ENCODE measurements at places on chromosomes 5 and 9.

DNA sequence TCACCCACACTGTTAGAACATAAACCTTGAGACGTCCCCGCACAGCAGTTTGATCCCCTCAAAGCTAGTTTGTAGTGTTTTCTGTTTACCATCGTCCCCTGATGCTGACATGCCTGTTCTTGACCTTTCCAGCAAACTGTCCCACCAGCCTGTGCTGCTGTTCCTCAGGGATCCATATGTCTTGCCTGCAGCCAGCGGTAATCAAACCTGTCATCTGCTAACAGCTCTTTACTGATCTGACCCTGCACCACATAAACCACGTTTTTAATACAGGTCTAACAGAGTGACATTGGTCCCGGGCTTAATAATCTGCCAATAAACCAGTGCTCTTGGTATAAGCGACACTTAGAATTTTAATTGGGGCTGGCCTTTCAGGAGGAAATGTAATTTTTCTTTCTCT lies 34.7 kb downstream of the PPIC start:
- DNase-seq: no peak

DNA sequence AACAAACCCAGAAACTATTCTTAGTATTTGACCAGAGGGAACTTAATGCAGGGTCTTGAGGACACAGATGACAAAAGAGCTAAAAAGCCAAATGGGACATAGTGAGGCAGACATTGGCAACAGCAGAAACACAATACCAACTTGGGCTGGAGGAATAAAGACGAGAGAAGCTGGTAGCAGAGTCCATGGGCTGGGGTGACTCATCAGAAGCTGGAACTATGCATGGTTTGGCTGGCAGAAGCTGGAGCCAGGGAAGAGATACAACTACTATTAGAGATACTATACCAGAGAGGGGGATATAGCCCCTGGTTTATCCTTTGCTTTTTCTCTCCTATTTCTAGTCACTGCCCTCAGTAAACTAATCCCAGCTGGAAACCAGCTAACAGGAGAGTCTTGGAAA lies 29.2 kb upstream of the DPYSL3 start:
- no peak for DNase-seq

DNA sequence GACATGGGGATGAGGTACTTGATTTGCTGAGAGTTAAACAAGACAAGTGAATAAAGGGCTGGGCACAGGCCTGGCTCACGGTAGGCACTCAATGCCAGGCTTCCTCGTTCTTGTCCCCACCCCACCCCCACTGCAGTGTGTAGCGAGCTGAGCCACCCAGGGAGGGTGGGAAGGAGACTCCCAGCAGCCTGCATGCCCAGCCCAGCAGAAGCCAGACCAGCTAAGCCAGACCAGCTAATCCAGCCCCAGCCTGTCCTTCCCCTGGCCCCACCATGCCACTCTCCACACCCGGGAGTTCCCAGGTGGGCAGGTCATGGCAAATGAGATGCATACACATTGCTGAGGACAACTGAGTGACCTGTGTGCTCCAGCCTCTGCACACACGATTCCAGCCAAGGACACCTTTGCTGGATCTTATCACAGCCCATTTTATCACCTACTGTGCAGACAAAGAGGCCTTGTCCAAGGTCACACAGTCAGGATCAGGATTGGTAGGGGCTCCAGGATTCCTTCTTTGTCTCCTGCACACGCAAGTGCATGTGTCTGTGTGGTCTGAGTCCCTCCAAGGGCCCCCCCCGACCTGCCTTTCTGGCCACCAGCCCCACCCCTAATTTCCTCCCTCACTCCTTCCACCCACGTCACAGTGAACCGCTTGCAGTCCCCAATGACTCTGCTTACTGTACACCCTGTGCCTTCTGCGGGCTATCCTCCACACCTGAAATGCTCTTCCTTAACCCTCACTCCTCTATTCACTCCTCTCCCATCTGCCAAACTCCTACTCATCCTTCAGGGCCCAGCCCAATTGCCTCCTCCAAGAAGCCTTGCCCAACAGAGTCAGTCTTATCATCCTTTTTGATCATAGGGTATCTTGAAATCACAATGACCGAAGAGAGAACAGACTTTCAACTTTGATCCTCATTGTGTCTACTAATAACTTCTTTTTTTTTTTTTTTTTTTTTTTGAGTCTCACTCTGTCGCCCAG lies 26.6 kb downstream of the DUSP1 start:
- DNase-seq: no peak

DNA sequence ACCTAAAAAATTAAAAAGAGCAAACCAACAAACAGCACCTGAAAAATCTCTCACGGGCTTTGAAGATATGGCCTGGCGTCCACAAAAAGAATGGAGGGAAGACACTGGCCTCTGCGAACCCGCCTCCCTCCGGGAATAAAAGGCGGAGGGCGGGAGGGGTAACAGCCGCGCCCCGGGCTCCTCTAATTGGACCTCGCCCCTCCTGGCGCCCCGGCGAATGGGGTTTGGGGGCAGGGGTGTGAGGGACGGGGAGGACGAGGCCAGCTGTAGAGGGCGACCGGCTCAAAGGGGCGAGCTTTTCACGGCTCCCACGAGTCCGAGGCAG lies 753 bp downstream of the FANCC start:
- DNase-seq: no peak

DNA sequence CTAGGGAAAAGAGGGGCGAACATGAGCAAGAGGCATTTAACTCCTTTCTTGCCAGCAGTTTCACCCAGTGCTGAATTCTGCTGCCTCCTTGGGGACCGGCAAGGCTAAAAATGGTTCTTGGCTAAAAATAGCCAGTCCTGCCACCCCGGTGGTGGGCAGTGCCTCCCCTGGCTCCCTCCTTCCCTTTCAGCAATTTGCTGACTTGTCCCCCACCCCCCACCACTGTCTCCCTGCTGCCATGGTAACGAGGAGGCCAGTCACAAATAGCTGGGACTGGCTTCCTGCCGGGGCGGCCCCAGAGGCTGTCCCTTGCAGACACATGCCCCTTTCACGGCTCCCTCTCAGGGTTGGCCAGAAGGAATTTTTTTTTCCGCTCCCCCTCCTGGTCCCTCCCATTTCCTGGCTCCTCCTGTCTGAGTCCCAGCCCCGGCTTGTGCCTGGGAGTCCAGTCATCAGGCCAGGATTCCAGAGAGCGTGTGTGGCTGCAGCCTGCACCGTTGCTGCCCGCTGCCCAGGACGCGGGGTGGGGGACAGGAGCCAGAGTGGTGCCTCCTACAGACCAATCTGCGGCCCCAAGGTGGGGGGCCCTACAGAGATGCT lies 130.3 kb downstream of the RGS3 start:
- peak; percentile 81 for DNase-seq

- peak; percentile 19 for DNase-seq
Measured at GRCh38 chr5:76303921-76304320, 99.2 kb upstream of the IQGAP2 start.

- no peak for DNase-seq
Measured at GRCh38 chr5:95794070-95794516, 28.4 kb downstream of the GLRX start.

GRCh38 chr9:117917873-117918272 lies 213.7 kb downstream of the TLR4 start:
- DNase-seq: no peak

GRCh38 chr9:105507096-105507790 lies 50.7 kb upstream of the FKTN start:
- DNase-seq: no peak

DNA sequence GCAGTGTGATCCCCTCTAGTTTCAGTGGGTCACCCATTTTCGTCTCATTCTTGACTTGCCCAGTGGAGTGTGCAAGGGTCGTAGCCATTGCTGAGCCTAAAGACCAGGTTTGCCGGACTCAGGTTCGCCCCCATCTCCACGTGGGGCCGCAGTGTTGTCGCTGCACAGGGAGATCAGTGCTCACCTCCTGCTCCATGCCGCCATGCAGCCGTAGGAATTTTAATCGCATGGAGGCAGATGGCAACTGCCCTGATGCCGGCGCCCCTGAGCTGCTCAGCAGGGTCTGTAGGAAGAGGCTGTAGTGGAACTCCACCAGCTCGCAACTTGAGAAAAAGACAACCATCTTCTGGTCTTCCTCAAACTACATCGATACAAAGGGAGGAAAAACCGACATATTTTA lies 24.1 kb downstream of the DDX31 start:
- DNase-seq: no peak

GRCh38 chr5:78979909-78980308 lies 5.2 kb downstream of the ARSB start:
- no peak for DNase-seq

DNA sequence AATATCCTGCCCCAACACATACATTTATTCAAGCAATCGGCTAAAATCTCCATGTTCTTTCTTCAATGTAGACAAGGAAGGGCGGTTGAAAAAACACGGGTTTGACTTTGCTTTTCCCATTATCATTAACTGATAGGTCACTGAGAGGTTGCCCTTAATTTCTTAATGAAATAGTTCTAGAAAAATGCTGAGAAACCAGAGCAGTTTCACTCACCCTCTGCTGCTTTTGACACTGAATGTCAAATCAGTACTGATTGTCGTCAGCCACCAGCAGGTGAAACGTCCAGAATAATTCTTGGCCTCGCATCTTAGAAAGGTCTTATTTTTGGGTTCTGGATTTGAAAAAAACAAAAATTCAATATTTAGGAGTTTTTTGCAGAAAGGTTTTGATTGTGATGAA lies 8.1 kb downstream of the IL12B start:
- DNase-seq: no peak

GRCh38 chr9:19127871-19128500 lies 694 bp upstream of the PLIN2 start:
- DNase-seq: no peak

DNA sequence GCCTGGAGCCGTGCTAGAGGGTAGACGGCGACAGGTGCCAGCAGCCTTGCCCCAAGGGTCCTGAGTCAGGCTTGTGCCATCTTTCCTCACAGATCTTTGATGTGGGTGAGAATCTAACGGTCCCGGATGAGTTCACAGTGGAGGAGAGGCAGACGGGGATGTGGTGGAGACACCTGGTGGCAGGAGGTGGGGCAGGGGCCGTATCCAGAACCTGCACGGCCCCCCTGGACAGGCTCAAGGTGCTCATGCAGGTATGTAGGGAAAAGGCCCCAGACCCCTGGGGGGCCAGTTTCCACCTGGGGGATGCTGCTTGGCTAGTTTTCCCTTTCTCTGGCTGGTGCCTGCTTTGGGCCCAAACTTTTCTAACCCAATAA lies 24.0 kb downstream of the PTGES2 start:
- DNase-seq: no peak

DNA sequence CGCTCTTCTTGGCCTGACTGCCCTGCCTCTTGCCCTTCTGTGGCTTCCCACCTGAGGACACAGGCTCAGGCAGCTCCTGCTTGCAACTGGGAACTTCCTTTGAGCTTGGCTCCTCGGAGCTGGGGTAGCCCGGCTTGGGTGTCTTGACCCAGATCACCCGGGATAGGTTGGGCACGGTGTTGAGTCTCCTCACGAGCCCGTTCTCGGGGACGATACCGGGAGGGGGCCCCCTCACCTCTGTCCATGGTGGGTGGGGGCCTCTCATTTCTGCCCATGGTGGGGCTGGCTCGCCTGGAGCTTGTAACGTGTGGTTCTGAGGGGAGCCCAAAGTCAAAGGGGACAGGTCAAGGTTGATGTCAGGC lies 7.8 kb upstream of the DDX41 start:
- no peak for DNase-seq

DNA sequence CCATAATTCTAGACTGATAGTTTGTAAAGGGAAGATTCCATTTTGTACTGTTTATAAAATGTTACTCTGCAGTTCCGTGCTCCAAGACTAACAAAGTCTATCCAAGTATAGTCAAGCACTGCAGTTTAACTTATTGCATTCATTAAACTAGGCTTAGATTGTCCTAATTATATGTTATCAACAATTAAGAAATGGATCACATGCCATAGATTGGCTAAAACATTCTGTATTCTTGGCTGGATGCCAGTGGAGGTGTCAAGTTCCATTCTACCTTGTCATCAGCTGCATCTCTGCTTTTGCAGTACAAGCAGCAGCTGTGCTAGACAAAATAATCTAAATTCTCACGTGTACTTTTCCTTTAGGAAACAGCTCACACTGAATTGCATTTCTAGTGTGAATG lies 69.4 kb upstream of the MEF2C start:
- no peak for DNase-seq

- no peak for DNase-seq
Measured at GRCh38 chr9:136203408-136204144, 1.4 kb downstream of the LHX3 start.

- no peak for DNase-seq
Measured at GRCh38 chr9:85917756-85918155, 23.2 kb upstream of the NAA35 start.

- peak; percentile 80 for DNase-seq
Measured at GRCh38 chr9:75964427-75964826, 74.0 kb downstream of the PCSK5 start.

GRCh38 chr9:20614602-20615216 lies 7.6 kb downstream of the MLLT3 start:
- DNase-seq: no peak

DNA sequence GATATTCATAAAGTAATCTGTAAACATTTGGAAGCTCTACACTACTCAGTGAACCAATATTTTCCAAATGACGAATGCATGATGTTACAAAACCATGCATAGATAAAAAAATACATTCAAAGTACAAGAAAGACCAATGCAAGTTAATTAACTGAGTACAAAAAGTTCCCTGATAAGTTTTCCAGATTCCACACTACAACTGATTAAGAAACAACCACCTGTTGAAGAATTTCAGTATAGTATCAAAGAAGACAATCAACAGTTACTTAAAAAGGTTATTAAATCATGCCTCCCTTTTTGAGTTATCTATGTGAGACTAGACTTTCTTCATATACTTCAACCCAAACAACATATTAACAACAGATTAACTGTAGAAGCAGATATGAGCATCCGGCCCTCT lies 192.4 kb downstream of the ARL15 start:
- DNase-seq: no peak

DNA sequence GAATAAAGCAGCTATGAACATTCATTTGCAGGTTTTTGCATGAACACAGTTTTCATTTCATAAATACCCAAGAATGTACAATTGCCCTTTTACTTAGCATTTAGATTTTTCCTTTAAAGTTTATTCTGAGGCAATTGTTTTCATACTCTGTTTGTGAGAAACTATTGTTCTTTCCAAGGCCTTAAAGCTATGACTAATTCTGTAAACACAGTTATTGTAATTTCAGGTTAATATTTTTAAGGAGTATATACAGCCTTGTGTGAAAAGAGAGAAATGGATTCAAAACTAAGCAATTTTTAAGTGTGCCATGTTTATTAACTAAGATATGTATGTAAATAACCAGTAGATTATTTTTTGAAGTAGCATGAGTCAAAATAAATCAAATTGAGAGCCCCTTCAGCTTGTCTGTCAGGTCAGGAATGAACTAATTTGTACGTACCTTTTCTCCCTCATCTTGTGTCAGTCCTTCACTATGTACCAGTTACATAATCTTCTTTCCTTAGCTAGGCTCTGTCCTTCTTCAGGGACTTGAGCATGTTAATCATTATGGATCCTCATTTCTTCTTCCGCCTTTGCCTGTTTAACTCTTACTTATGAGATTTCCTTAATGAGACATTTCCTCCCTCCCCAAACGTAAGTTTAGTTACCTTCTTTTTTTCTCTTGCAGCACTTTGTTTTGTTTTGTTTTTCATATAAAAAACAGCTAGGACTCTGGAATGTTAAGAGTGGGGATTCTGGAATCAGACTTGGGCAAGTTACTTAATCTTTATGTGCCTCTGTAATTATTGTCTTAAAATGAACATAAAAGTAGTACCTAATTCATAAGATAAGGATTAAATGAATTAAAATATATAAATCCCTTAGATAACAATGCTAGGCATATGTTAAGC lies 63.6 kb downstream of the NIPBL start:
- no peak for DNase-seq
